ENCODE measurements at places on chromosomes 1 and 21. TPM values are rescaled to one million over a fixed set of nuclear protein-coding genes. Genes with fewer than 3 reads are reported as not detected.
A peak's percentile ranks its signal among the peaks of the same experiment; 100 is the strongest.

CRB1 gene
- total RNA-seq: 0.77 TPM

CNKSR1 gene
- 25.0 TPM for total RNA-seq

GRCh38 chr1:24379733-24380315 is 33.8 kb downstream of the STPG1 start:
- DNase-seq: no peak

DNA sequence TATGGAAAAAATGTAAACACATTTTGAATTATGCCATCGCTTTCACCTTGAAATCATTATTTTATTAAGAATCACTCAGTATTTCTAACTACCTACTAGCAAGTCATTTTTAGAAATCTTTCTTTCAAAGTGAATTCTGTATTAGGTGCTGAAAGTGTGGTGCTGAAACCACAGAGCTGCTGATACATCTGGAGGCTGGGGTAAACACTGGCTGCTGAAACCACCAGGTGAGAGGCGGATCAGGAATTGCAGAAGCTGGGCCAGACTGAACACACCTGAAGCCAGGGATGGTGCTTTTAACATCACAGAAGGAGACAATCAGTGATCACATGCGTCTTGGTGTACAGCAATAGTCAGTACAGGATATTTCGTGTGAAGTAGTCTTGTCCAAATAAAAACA is 42.2 kb upstream of the KCNE1 start:
- DNase-seq: no peak

GRCh38 chr1:32063261-32063681 is 9.5 kb upstream of the TMEM39B start:
- DNase-seq: no peak

ESPN gene
- total RNA-seq: 8.3 TPM

DNA sequence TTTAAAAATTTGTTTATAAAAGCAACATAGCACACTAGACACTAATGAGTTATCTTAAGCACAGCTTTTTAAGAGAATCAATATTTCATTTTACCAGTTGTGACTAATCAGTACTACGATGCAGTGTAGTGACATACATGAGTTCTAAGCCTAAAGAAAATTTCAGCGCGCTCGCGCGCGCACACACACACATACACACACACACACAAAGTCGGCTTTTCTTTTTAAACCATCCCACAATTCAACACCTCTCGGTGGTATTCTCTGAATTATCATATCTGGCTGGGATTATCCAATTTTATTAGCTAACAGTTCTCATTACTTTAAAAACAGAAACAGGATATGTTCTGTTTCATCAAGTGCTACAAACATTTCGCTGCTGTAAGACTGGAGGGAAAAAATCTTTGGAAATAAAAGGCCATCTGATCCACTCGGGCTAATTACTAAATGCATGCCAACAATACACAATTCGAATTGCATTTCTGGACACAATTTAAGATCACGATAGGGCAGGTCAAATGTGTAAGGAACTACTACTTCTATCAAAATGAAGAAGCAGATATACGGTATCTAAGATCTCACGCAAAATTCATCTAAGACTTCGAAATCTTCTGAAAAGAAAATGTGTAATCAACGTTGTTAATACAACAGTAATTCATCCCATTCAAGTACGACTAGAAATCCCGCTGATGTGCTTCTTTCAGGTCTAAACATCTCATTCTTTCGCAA is 1.2 kb downstream of the TUT4 start:
- no peak for DNase-seq

EDN2 gene
- total RNA-seq: 2.1 TPM

C1orf56 gene
- total RNA-seq: 4.8 TPM

DNA sequence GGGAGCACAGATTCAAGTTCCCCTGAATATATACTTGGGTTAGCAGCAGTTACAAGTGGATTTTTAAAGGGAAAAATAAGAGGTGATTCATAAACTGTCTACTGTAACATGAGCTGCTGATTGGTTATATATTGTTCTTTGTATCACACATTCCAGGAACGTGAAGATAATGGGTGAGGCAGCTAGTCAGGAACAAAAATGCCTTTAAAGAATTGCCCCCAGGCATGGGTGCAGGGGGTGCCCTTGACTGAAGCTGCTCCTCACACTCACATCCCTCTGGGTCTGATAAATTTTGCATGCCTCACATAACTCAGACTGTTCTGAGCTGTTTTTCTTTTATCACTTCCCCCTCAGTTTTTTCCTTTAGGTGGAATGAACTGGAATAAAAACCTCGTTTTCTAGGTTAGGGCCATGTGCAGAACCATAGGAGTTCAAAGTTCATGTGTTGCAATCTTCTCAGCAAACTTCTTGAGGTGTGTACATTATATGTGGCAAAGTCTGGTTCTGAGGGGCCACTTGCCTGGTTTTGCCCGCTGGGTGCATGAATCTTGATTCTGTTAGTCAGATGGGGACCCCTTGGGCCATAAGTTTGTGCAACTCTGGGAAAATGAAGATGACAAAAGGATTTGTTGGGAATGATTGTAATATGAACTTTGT is 21.1 kb downstream of the TBX19 start:
- no peak for DNase-seq

DNA sequence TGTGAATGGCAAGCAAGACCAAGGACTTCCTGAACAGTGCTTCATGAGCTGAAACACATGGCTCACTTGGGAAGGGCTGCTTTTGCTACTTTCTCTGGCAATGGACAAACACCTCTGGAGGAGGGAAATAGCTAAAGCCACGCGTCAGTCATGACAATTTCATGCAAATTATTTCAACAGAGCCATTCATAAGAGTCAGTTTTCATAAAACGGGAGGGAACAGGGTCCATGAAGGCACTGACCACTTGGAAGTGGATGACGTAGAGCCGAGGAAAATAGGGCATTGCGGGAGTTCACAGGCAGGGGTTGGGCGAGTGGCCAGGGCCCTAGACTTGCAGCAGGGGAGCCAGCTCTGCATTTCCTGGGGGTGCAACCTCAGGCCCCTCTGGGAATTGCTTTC is 43.9 kb downstream of the SDC3 start:
- DNase-seq: no peak

AMY2A gene
- not detected for total RNA-seq

DNA sequence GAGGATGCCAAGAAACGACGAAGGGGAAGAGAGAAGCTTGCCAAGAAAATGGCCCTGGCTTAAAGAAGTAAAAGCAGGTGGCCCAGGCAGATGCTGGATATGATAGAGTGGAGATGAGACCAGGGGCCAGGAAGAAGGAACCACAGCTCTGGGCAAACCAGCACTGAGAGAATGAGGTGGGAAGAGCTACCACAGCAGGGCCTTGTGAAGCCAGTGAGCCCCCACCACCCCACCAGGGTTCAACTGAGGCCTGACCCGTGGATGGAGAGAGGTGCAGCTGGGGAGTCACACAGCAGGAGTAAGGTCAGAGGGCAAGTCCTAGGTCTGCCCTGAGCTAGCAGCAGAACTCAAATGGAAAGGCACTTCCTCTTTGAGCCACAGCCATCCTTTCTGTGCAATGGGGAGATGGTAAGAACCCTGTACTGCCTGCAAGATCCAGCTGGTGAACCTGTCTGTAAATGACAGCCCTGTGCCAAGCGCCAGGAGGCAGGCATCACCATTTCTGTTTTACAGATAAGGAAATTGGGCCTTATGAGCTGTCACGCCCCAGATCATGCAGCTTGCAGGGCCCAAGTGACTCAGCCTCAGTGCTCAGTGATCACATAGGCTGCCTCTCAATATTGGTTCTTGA is 8.5 kb downstream of the SH3BGRL3 start:
- DNase-seq: no peak

TEDDM1 gene
- not detected for total RNA-seq

DNA sequence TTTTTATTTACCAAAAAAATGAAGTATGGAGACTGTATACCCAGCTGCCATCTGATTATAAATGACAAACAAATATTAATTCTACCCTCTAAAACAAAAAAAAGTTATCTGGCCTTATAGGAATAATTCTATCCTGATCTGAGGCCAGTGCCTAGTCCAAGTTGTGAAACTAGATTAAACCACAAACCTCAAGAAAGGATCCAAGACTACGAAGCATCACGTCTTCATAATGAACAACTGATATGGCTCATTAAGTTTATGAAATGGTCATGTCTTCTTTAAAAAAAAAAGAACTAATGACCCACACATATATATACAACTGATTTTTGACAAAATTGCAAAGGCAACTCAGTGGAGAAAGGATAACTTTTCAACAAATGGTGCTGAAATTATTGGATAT is 32.4 kb upstream of the CTTNBP2NL start:
- no peak for DNase-seq

A3GALT2 gene
- not detected for total RNA-seq

WDTC1 gene
- 45.7 TPM for total RNA-seq

EPRS1 gene
- total RNA-seq: 65.4 TPM

FHAD1 gene
- 14.3 TPM for total RNA-seq

KIF17 gene
- total RNA-seq: 8.4 TPM

DNA sequence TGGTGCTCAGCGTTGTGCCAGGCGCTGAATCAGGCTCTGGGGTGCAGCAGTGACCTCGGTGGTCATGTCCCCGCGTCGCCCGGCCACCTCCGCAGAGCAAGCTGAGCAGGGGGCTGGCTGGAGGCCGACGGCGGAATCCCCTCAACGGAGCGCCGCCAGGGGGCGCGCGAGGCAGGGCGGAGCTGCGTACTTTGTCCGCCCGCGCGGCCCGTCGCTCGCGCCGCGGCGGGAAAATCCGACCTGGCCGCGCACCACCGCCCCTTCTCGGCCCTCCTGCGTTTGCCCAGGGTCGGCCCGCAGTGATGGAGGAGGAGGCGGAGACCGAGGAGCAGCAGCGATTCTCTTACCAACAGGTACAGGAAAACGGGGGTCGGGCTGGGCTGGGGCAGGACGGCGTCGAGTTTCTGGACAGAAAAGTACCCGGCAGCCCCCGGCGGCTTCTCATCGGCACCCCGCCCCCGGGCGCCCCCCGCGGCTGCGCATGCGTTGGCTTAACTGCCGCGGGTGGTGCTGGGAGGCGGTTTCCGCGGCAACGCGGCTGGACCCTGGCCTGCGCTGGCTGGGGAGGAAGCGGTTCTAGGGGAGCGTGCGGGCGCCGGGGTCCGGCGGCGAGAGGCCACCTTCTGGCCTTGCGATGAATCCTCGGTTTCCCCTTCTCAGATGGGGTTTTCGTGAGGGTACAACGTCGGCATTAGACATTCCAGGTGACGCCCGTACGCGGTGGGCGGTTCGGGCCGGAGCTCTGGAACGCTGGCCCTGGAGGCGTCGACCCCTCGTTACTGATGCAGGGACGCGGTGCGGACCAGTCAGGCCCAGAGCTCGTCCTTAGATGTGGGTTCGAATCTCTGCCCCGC is at the start of gene CENPS:
TSS of gene CENPS (plus strand) at position 218 of the 854 bp plus-strand sequence. CDS start at position 303, 85 bp downstream.
- peak; percentile 93 for DNase-seq

DNA sequence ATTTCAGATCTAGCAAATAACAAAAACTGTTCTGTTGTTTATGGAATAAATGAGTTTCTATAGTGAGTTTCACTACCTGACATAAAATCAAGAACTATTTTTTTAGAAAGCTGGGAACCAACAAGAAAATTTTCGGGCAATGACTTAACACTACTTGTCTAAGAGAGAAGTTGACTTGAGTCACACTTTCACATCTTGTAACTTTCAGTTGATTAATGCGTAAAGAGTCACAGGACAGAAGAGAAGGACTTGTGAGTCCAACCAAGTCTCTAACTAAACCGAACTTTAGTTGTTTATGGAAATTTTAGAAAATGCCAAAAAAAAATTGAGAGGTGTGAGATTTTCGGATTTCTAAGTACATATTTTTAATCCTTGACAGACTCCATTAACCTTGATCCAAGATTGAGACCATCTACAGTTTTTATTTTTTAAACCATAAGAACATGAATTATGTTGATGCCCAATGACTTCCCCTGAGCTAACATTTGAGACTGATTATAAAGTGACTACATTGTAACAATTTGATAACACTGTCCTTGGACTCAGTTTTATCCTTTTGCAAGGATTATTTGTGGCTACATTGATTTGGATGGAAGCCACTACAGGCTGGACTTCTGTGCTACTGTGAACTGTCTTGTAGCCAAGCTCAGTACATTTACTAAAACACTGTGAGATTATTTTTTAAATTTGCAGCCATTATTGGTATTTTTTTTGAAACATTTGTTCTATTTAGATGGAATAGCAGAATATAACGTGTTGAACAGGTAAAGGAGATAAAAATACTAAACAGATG is 284.0 kb downstream of the PTPRC start:
- no peak for DNase-seq

DNA sequence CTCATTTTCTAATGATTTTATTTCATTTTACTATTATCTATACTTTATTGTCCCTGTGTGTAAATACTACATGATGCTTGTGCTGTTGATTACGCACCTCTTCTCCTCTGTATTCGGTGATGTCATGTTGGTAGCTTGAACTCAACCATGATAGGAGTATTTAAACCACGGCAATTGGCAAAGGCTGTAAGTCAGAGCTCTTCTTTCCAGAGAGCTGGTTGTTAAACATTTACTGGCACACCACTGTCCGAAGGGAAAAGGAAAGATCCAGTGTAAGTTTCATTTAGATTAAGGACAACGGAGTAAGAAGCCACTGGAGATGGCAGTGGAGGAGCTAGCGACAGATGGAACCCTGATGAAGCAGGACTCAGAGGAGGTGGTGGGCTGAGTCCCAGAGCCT is 93.4 kb upstream of the KCNE2 start:
- DNase-seq: no peak

GRCh38 chr21:44012474-44013379 is 618 bp downstream of the TRAPPC10 start:
- DNase-seq: peak; percentile 82

DNA sequence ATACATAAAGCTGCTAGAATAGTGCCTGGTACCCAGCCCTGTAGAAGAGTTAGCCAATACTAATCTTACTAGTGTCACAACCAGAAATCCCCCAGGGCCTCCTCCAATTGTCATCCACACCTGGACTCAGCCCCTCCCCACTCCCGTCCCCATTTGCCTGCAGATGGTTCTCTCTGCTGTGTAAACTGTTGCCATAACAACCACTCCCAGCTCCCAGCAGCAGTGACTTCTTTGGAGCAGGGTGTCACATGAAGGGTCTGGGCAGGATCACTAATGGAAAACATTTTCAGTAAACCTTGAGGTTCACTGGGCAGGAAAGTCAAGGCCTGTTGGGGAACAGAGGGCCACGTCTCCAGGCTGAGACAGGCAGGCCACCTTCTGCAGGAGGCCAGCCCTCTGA is 126.0 kb upstream of the IPO9 start:
- no peak for DNase-seq

All from lower lobe of right lung (tissue), 2 donors.